ENCODE measurements at places on chromosomes 1 and 21.
A peak's percentile ranks its signal among the peaks of the same experiment; 100 is the strongest.

DNA sequence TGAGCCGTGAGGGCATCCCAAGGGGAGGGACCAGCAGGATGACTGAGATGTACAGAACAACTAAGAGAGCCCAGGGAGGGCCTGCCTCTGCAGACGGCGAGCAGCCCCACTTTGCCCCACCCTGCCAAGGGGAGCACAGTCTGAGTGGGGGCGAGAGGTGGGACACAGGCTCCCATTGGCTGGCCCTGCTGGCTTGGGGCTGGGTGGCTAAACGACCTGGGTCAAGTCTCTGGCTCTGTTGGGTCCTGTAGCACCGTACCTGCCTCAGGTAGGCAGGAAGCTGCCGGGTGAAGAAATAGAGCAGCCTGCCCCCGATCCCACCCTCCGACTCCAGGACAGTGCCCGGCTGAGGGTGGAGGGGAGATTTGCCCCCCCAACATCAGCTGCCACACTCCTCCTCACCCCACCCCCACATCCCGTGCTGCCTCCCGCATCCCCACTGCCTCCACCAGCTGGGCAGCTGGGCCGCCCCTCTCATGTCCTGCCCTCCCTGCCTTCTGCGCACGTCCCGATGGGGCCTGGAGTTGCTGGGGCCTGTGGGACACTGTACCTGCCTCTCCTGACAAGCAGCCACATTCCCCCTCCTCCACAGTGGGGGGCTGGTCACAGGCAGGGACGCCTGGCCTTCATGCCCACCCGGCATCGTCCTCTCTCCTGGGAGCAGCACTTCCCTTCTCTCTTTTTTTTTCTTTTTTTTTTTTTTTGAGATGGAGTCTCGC is 12.6 kb upstream of the PLEKHG5 start:
- DNase-seq: no peak

- no peak for DNase-seq
Measured at GRCh38 chr1:117735045-117735992, 129.5 kb downstream of the TENT5C start.

- DNase-seq: no peak
Measured at GRCh38 chr1:64516803-64517568, 47.1 kb downstream of the CACHD1 start.

GRCh38 chr1:154567386-154568156 is at the start of gene CHRNB2:
Gene CHRNB2, plus strand, starts transcription at chr1:154567778. Its CDS starts 267 bp downstream, at chr1:154568045.
- DNase-seq: peak; percentile 59

- no peak for DNase-seq
Measured at GRCh38 chr1:76854255-76854654, 13.0 kb upstream of the ST6GALNAC5 start.

GRCh38 chr1:83927061-83927460 is 71.9 kb downstream of the TTLL7 start:
- DNase-seq: no peak

GRCh38 chr1:112794654-112795239 is 79.6 kb upstream of the PPM1J start:
- no peak for DNase-seq

GRCh38 chr1:224542783-224543440 is 73.2 kb upstream of the CNIH3 start:
- DNase-seq: no peak

DNA sequence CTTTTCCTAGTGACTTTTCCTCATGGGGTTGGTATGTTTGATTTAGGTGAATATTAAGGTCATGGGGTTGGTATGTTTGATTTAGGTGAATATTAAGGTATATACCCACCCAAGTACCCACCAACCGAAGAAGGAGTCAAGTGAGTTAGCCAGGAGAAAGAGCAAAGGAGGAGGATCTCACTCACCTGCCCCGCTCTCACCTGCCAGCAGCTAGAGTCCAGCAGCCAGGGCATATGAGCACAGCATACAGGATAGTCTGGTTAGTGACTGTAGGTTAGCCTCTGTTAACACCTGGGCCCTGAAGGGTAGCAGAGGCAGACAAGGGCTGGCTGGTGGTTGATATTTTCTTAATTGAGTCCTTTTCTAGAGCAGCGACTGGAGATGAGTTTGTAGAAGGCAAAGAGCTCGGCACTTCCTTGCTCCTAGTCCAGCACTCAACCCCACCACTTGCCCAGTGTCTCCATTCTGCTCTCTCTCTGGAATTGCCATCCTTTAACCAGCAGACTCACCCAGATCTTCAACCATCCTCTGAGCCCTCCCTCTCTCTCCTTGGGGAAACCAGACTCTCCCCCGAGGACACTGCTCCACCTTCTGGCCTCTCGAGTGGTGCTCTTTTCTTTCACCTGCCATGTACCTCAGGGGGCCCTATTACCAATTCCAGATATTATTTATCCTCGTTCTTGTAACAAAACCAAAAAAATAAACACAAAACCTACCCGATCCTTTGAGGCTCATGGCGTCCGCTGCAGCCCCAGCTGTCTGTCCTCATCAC is 16.3 kb upstream of the DESI2 start:
- DNase-seq: no peak

GRCh38 chr1:109319114-109319513 is 12.3 kb upstream of the MYBPHL start:
- no peak for DNase-seq

DNA sequence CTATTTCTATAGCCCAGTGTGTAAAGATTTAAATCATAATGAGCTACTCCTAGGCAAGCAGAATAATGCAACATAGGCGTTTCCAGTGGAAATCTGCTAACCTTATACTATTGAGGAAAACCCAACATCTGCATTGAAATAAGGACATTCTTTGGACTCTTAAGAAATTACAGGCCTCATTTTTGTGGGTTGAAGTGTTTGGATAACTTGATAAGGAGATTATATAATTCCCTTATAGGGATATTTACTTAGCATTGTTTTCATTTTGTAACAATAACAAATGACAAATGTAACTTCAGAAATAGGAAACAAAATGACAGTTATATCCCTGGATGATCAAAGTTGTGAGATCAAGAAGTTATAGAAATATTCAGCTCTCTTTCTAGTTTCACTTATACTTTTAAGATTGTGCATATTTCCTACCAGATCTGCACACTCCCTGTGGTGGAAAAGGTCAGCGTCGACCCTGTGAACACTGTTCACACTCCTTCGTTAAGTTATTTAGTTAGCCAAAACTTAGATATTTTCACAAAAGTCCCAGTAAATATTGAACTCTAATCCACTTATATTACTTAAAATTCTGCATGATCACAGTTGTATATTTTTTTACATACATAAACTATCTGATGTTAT is 284.4 kb upstream of the C1orf105 start:
- DNase-seq: no peak

- no peak for DNase-seq
Measured at GRCh38 chr21:45540601-45540970, 1.7 kb downstream of the SLC19A1 start.

DNA sequence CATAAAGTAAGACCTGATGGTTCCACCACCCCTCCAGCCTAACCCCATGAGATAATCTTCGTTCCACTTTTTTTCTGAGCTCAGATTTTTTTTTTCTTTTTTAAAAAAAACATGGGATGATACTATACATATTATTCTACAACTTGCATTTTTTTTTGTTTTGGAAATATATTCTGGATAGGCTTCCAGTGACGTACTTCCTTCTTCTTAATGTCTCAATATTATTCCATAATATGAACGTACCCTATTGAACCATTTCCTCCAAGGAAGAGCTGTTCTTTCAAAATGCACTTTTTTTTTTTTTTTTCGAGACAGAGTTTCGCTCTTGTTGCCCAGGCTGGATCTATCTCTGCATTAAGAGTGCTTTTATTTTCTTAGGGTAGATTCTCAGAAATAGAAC is 1.5 kb downstream of the EDEM3 start:
- DNase-seq: no peak

- DNase-seq: no peak
Measured at GRCh38 chr1:190250368-190250767, 227.3 kb downstream of the BRINP3 start.
